Right lobe of liver (tissue), 6 donors: ENCODE measurements at places on chromosomes 12 and 14. TPM values are rescaled to one million over a fixed set of nuclear protein-coding genes. Genes with fewer than 3 reads are reported as not detected.

DNA sequence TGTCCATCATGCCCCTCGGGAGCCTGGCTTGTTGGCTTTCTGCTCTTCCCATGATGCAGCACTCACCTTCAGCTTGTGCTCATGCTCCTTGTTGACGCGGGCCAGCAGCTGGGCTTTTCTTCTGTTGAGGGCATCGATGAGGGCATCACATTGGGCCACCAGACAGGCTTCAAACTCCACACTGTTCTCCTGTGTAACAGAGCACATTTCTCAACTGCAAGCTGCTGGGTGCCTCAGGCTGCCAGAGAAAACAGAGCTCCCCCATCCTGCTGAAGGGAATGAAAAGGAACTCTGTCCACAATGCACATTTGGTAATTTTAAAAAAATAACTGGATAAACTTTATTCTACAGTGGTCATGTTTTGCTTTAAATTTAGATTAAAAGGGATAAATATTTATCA lies 72.1 kb downstream of the TRIM9 start:
- H3K4me1 ChIP-seq: no peaks in the 10 kb centered on the region
- no peak overlapping the region for H3K27ac ChIP-seq
- no peak overlapping the region for H3K4me3 ChIP-seq
- H3K27me3 ChIP-seq: no peaks in the 10 kb centered on the region
- no peaks in the 10 kb centered on the region for H3K36me3 ChIP-seq

- H3K27ac ChIP-seq: no peak overlapping the region
- peaks cover 3% of the 10 kb centered on the region for H3K4me1 ChIP-seq
- no peak overlapping the region for H3K4me3 ChIP-seq
- no peaks in the 10 kb centered on the region for H3K36me3 ChIP-seq
Observed at GRCh38 chr14:68203871-68204270, 384.3 kb downstream of the RAD51B start.

- no peaks in the 10 kb centered on the region for H3K27me3 ChIP-seq
- H3K36me3 ChIP-seq: no peaks in the 10 kb centered on the region
- no peak for DNase-seq
- H3K4me3 ChIP-seq: no peak overlapping the region
Observed at GRCh38 chr14:56902385-56902784, 92.1 kb upstream of the OTX2 start.

- no peak overlapping the region for H3K4me3 ChIP-seq
- no peaks in the 10 kb centered on the region for H3K4me1 ChIP-seq
- no peak for DNase-seq
- no peaks in the 10 kb centered on the region for H3K36me3 ChIP-seq
- H3K27ac ChIP-seq: no peak overlapping the region
- no peaks in the 10 kb centered on the region for H3K27me3 ChIP-seq
Observed at GRCh38 chr12:62379723-62380045, 86.9 kb upstream of the MON2 start.

DNA sequence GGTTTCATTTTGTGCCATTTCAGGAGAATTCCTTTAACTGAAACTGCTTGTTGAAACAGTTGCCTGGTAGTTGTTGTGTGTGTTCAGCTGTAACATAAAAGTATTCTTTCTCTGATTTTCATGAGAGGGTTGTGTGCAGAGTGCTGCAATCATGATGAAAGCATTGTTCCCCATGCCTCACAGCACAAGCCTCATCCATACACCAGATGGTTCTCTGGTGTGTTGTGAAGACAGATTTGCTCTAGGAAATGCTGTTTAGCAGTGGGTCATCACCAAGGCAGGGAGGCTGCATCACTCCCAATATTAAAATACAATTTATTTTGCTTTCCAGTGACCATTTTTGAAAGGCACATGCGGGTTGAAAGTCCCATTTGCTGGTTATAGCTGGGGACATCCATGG lies 404.4 kb downstream of the AACS start:
- no peak overlapping the region for H3K4me3 ChIP-seq
- no peak for DNase-seq
- H3K4me1 ChIP-seq: no peaks in the 10 kb centered on the region

The FAM222A gene
- total RNA-seq: 1.2 TPM

DNA sequence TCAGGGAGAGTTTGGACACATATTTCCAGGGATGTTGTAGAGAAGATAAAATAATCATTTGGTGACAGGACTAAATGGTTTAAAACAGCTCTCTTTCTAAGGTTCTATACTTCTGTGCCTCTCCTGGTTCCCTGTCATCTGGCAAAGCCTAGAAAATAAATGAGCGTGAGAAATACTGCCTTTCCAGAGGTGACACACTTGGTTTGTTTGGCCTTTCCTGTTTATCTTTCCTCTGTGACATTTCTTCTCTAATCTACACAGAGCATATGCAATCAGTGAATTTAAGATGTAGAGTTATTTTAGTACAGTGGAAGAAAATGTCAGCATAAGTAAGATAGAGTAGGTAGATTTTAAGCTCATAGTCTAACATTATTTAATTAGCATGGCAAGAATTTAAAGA lies 22.0 kb upstream of the SSTR1 start:
- H3K27ac ChIP-seq: no peak overlapping the region
- no peaks in the 10 kb centered on the region for H3K27me3 ChIP-seq
- no peak for DNase-seq
- no peaks in the 10 kb centered on the region for H3K4me1 ChIP-seq

DNA sequence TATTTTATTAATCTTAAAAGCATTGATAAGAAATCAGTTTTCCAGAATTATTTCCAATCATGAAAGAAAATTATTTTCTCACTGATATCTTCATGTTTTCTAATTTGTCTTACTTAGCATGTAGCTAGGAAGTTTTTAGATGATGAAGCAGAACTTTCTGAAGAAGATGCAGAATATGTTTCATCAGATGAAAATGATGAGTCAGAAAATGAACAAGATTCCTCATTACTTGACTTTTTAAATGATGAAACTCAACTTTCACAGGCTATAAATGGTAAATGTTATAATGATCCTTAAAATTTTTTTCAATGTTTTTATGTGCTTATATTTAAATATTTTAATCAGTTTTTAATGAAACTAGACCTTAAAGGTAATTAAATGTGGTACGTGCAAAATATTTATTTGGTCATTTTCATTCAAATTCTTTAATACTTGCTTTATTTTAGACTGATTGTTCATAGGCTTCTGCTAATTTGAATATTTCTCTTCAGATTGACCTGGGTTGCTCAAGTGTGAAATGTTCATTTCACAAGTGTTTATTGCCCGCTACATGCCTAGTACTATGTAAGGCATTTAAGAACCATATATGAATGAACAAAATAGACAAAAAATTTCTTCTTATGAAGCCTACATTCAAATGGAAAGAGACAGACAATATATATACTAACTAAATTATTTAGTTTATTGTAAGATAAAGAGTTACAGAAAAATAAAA lies 49.5 kb downstream of the FANCM start:
- no peaks in the 10 kb centered on the region for H3K36me3 ChIP-seq
- H3K27me3 ChIP-seq: no peaks in the 10 kb centered on the region
- H3K4me1 ChIP-seq: no peaks in the 10 kb centered on the region
- H3K27ac ChIP-seq: no peak overlapping the region

GRCh38 chr12:126385785-126386184 lies 1320.5 kb downstream of the AACS start:
- no peak overlapping the region for H3K27ac ChIP-seq
- no peaks in the 10 kb centered on the region for H3K36me3 ChIP-seq
- no peak overlapping the region for H3K4me3 ChIP-seq
- peaks cover 3% of the 10 kb centered on the region for H3K4me1 ChIP-seq

GRCh38 chr14:103733651-103734050 lies 18.0 kb downstream of the ZFYVE21 start:
- no peaks in the 10 kb centered on the region for H3K36me3 ChIP-seq
- no peak overlapping the region for H3K4me3 ChIP-seq
- H3K27me3 ChIP-seq: no peaks in the 10 kb centered on the region
- no peaks in the 10 kb centered on the region for H3K4me1 ChIP-seq

DNA sequence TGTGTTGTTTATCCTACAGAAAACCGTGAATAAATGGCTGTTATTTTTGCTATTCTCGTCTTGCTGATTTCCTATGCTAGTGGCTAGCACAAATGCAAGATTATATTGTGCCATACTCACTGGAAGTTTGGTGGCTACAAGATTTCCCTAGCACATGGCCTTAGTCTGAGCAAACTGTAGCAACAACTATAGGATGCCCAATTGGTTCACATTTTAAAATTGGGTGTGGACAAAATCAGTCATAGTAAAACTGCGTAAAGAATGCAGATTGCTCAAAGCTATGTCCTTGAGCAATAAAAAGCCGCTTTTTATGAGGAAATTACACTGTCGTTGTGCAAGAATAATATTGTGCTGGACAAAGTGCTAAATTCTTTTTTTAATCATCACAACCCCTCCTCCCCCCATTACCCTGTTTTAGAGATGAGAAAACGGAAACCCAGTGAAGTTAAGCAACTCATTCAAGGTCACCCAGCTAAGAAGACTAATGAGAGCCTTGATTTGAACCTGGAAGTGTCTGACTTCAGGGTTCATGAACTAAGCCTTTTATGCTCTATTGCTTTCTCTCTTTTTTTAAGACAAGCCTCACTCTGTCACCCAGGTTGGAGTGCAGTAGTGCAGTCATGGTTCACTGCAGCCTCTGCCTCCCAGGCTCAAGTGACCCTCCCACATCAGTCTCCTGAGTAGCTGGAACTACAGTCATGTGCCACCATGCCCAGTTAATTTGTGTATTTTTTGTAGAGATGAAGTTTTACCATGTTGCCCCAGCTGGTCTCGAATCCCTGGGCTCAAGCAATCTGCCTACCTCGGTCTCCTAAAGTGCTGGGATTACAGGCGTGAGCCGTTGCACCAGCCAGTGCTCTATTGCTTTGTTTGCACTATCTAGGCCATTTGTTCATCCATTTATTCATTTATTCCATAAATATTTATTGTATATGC lies 73.6 kb downstream of the SRGAP1 start:
- DNase-seq: no peak
- no peak overlapping the region for H3K4me3 ChIP-seq
- H3K27me3 ChIP-seq: no peaks in the 10 kb centered on the region

The ETV6 gene
- total RNA-seq: 11.9 TPM

The KCNMB4 gene
- total RNA-seq: 0.25 TPM

GRCh38 chr12:74382983-74383382 lies 154.7 kb upstream of the ATXN7L3B start:
- no peaks in the 10 kb centered on the region for H3K4me1 ChIP-seq
- no peak for DNase-seq
- H3K27ac ChIP-seq: no peak overlapping the region
- H3K4me3 ChIP-seq: no peak overlapping the region
- no peaks in the 10 kb centered on the region for H3K27me3 ChIP-seq

GRCh38 chr14:51939226-51939625 lies 50.1 kb upstream of the RTRAF start:
- H3K4me1 ChIP-seq: no peaks in the 10 kb centered on the region
- H3K27me3 ChIP-seq: no peaks in the 10 kb centered on the region
- no peak for DNase-seq
- no peak overlapping the region for H3K4me3 ChIP-seq

GRCh38 chr14:34619471-34619870 lies 10.5 kb downstream of the SNX6 start:
- H3K36me3 ChIP-seq: no peaks in the 10 kb centered on the region
- H3K4me3 ChIP-seq: no peak overlapping the region
- no peak overlapping the region for H3K27ac ChIP-seq
- H3K4me1 ChIP-seq: no peaks in the 10 kb centered on the region
- H3K27me3 ChIP-seq: no peaks in the 10 kb centered on the region

DNA sequence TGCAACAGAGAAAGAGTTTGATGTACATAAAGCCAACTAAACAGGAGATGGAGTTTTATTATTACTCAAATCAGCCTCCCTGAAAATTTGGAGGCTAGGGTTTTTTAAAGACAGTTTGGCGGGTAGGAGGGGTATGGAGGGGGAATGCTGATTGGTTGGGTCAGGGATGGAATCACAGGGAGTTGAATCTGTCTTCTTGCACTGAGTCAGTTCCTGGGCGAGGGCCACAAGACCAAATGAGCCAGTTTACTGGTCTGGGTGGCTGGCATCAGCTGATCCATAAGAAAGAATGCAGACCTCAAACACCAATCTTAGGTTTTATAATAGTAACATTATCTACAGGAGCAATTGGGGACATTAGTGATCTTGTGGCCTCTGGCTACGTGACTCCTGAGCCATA lies 64.9 kb downstream of the RIN3 start:
- H3K4me1 ChIP-seq: no peaks in the 10 kb centered on the region
- H3K4me3 ChIP-seq: no peak overlapping the region
- no peak overlapping the region for H3K27ac ChIP-seq
- no peaks in the 10 kb centered on the region for H3K36me3 ChIP-seq
- H3K27me3 ChIP-seq: no peaks in the 10 kb centered on the region
- DNase-seq: no peak
